ENCODE measurements at places on chromosomes 7 and 10.

DNA sequence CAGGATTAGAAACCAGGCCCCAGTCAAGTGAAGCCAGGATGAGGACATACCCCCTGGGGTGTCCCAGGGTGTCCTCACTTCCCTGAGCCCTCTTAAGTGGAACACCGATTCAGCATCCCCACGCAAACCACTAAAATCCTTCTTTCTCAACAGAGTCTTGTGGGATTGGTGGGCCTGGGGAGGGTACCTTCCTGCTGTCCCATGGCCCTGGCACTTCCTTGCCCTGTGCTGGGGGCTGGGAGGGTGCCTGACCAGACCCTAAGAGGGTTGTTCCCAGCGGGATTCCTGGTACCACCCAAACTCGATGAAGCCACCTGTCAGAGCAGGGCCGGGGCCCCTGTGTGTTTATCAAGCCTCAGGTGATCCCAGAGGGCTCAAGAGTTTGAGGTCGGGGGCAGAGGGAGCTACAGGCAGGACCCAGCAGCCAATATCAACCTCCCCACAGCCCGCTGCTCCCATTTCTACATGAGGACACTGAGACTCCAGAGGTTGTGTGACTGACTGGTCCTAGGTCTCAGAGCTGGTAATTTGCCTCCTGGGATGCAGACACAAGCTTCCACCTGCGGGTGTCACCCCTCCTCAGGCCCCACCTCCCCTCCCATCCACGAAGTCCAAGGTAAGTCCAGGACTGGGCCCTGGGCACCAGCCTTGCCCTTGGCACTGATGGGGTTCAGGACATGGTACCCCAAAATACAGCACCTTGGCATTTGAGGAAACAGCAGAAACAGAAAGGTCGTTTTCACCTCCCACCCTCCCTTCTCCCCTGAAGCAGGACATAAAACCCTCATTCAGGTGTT, 31.4 kb downstream of the OAT start:
- DNase-seq, result no peak

- DNase-seq, result no peak
These were observed 52.2 kb upstream of the SUN1 start for GRCh38 chr7:780081-780480.

- no peak for DNase-seq
These were observed 64.2 kb downstream of the PHYHIPL start for GRCh38 chr10:59240582-59241183.

- no peak for DNase-seq
These were observed 80.2 kb downstream of the RBM20 start for GRCh38 chr10:110724116-110724921.

GRCh38 chr7:155731380-155731779, 80.9 kb downstream of the SHH start:
- DNase-seq, result no peak

DNA sequence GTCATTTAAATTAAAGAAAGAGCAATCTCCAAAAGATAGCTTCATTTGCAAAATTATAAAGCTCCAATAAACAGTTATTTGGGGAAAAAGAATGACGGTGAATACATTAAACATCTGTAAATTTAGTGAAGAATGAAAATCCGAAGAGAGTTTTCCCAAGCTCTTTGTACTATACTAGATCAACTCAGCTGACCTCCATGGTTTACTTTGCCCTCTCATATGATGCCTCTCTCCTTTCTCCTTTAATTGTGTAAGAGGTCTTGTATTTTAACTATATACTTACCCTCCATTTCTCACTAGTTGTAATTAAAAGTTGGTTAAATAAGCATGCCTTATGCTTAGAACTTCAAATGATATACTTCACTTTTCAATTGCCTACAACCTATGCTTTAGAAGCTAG, 125.8 kb downstream of the CACNA2D1 start:
- DNase-seq, result no peak

GRCh38 chr7:127761196-127761595, 109.2 kb downstream of the SND1 start:
- DNase-seq, result no peak

- DNase-seq, result no peak
These were observed 159.8 kb downstream of the NRF1 start for GRCh38 chr7:129771201-129771927.

- DNase-seq, result no peak
These were observed 36.1 kb downstream of the DNAJB12 start for GRCh38 chr10:72318418-72319262.

- no peak for DNase-seq
These were observed 103.0 kb upstream of the LSM8 start for GRCh38 chr7:118080947-118081346.

- no peak for DNase-seq
These were observed 46.8 kb downstream of the EXOC4 start for GRCh38 chr7:133299676-133300075.

GRCh38 chr10:52959810-52960209, 187.2 kb upstream of the MBL2 start:
- DNase-seq, result no peak

- no peak for DNase-seq
These were observed 19.8 kb upstream of the MRLN start for GRCh38 chr10:59773088-59773487.
